AG04450 (cell line): ENCODE measurements at places on chromosomes 1 and 21.

DNA sequence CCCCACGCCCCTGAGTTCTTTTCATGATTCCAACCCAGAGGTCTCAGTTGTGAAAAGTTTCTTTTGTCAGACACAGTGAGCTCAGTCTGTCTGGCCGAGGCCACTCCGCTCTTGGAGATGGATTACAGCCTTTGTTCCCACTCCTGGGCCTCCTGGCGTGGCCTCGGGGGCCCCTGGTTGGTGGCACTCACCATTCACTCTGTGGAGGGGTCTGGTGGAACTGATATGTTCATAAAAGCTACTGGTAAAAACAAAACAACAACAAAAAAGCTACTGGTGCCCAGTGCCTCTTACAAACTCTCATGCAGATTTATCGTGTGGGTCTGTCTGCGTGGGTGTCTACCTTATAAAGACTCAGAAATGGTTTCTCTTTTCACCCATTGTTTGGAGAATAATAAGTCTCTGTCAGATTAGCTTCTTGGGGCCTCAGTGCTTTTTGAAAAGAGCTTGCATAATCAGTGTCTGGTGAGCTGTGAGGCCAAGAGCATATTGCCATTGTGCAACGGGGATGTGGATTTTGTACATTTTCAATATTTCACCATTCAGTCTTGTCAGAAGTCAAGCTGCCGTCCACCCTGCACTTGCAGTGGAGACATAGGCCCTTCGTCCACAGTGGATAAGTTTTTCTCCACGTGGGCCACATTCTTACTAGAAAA, 86.7 kb downstream of the GALNT2 start:
- no peak for DNase-seq

- no peak for DNase-seq
Measured at GRCh38 chr21:34939673-34940331, 109.3 kb downstream of the RUNX1 start.

GRCh38 chr1:239031310-239031709, 355.1 kb upstream of the CHRM3 start:
- no peak for DNase-seq

- DNase-seq = no peak
Measured at GRCh38 chr21:38898422-38899096, 92.8 kb downstream of the ETS2 start.

DNA sequence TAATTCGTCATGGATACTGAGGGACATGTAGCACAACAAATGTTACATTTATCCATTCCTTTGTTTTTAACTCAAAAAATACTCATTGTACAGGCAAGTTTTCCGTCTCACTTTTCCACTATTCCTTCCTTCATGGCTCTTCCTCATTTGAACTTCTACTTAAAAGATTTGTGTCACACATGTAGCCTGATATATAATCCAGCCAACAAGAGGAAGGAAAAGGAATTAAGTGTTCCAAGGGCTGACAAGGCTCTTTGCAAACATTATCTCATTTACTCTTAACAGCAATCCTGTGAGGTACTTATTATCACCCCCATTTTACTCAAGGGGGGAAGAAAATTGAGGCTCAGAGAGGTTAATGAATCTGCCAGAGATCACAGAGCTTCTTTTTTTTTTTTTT, 22.9 kb downstream of the CD244 start:
- no peak for DNase-seq

DNA sequence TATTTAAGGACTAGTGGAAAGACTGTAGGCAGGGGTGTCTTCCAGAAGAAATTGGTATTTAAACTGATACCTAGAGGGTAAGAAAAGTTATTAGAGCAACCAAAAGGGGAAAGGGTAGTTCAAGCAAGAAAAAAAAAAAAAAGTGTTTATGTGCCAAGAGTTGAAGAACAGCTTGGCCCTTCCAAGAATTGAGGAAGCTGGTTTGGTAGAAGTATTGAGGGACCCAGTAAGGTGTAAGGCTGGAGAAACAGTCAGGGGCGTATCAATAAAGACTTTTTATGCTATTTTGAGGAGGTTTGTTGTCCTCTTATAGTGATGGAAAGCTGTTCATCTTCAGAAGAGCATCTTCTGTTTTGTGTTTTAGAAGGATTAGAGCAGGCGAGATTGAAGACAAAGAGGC, 108.3 kb downstream of the PTPRC start:
- no peak for DNase-seq
